ENCODE measurements at places on chromosomes 7 and 10.

- no peak for DNase-seq
Observed at GRCh38 chr10:121536310-121536913, 61.8 kb downstream of the FGFR2 start.

GRCh38 chr7:19707240-19707639, 1.6 kb downstream of the POLR1F start:
- DNase-seq, result no peak

- DNase-seq, result no peak
Observed at GRCh38 chr10:29412485-29412884, 123.6 kb downstream of the LYZL1 start.

GRCh38 chr10:99598781-99599509, 21.3 kb downstream of the SLC25A28 start:
- DNase-seq, result no peak

- no peak for DNase-seq
Observed at GRCh38 chr10:71964098-71964742, at the start of gene CHST3. Gene CHST3 (plus strand): TSS chr10:71964395. CDS start chr10:72005843, 41,448 bp downstream.

GRCh38 chr10:2575460-2575859, 491.9 kb upstream of the PFKP start:
- no peak for DNase-seq

DNA sequence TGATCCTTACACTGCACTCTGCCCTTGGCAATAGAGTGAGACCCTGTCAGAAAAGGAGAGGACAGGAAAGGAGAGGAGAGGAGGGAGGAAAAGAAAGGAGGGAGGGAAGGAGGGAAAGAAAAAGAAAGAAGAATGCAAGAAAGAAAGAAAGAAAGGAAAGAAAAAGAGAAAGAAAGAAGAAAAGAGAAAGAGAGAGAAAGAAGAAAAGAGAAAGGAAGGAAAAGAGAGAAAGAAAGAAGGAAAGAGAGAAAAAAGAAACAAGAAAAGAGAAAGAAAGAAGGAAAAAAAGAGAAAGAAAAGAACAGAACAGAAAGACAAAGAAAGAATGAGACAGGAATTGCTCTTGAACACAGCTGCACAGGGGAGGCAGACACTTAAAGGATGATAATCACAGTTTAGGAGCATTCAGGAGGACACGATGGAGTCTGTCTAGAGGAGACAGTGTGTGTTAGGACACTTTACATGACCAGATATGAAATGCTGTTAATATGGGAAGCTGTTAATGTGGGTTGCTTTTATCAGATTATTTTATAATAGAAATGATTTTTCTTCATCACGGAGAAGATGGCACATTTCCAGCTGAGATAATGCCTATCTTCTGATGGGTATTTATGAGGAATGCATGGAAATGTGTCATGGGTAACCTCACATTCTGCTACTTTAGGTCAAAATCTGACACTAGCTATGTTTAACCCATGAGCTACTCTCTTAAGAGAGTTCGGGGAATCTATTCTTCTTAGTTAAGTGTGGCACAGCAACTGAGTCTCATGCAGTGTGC, 160.5 kb downstream of the BAMBI start:
- no peak for DNase-seq

- DNase-seq, result no peak
Observed at GRCh38 chr10:115653473-115653872, 560.3 kb downstream of the ATRNL1 start.

DNA sequence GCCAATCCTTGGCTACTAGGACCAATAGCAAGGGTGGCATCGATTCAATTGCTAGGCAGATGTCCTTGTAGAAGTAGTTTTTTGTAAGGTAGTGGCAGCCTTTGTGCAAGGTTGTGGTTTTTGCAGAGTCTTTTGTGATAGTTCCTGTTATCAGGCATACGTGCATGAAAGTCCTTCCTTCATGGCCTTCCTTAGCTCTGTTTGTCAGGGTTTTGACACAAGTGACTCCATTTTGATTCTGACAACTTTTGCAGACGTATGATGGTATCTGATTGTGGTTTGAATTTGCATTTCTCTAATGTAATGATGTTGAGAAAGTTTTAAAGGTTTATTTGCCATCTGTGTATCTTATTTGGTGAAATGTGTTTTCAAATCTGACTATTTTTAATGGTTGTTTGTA, 71.8 kb upstream of the SYPL1 start:
- DNase-seq, result no peak

DNA sequence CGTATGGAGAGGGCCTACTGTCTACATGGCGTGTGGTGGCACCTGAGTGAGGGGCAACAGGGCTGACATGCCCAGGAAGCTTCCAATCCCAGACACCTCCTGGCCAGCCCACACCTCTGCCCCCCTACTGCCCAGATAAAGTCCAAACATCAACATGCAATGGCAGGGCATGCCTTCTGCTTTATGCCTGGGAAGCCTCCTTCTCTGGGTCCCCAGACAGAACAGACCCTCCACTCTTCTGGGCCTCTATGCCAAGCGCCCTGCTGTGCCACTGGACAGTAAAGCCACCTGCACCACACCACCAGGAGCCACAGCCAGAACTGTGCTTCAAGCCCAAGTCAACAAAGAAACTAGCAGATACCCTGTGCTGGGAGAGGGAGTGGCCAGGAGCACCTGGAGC, 12.5 kb downstream of the TMEM72 start:
- DNase-seq, result no peak

DNA sequence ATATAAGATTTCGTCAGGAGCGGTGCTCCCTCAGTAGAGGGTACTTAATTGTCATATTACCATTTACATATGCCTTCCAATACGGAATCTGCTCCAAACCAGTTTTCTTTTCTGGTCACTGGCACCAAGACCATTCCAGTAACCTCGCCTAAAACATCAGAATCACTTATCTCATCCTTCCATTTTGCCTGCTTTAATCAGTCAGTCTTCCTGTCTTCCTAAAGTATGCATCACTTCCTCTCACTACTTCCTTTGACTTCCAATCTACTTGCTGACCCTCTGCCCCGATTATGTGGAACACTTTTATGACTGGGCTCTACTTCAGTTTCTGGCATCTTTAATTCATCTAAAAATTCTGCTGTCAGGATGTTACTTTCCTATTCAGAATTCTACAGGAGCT, 33.5 kb downstream of the CUL2 start:
- DNase-seq, result no peak

DNA sequence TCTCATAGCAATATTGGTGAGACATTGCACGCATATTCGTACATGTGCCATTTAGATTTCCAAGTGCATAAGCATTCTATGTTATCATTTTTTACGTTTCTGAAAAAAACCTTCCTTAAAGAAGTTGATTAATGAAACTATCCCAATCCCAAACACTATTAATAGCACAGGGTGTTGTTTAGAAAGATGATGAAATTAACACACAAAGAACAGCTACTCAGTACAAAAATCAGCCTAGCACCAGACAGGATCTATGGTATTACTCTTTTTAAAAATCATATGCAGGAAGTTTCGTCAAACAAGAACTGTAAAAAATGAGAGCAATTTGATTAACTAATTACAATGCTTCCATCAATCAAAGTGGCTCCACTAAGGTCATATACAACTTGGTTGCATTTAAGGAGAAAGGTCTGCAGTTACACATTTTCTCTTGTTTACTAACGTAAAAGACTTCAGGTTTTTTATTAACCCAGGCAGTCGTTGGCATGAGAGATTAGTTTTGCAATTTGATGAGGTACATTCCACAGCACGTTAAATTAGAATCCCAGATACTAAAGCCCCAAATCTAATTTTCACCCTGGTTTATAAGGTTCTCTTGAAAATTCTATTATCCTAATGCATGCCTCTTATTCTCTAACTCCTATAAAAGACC, 38.1 kb downstream of the SLC35B4 start:
- DNase-seq, result no peak

GRCh38 chr10:104348601-104349000, 5.0 kb upstream of the CFAP58 start:
- no peak for DNase-seq

DNA sequence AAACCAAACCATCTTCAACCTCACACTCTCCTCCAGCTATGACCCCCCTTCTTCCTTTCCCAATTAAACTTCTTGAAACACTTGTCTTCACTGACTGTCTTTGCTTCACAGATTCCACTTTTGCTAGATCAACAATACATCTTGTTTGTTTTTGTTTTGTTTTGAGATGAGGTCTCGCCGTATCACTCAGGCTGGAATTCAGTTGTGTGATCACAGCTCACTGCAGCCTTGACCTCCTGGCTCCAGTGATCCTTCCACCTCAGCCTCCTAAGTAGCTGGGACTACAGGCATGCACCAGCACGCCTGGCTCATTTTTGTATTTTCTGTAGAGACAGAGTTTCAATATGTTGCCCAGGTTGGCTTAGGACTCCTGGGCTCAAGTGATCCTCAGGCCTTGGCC, 59.7 kb downstream of the HIP1 start:
- DNase-seq, result no peak

DNA sequence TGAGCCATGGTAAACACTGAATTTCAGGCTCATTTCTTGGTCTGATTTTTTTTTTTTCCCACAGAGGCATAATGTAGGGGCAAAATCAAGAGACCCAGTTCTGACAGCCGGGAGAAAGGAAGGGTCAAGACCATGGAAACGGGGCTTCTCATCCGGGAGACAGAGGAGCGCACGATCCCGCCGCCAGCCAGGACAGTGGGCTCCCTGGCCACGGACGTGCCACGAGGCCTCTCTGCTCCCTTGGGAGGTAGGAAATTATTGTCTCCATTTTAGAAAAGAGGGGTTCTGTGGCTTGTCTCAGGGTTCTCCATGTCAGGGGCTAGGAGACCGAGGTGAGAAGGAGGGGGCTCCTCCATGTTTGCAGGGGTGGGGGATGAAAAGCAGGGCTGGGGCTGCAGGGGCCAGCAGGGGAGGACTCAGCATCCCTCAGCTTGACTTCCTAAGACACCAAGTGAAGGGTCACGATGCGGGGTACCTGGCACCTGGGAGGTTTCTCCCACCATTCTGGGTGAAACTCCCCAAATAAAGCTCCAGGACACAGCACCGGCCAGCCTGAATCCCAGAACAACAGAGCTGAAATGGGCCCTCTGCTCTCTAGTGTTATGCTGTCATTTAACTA, 37.6 kb downstream of the PPIF start:
- DNase-seq, result no peak

- no peak for DNase-seq
Observed at GRCh38 chr7:122013065-122013464, 131.0 kb downstream of the AASS start.

DNA sequence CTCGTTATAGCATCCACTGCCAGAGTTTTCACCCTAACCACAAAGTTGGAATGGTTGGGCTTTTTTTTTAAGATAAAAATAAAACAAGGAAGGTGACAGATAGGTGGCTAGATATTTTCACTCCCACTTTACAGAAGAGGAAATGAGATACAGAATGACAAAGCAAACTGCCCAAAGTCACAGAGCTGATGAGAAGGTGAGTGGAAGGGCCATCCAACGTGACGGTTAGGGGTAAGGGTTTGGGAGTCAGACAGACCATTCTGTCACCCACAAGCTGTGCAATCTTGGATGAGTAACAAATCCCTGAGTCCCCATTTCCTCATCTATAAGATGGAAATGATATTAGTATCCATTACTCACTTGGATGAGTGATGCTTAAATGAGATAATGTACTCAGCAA, 106.9 kb upstream of the PDLIM1 start:
- no peak for DNase-seq

- DNase-seq, result no peak
Observed at GRCh38 chr10:131076356-131076755, 235.2 kb downstream of the TCERG1L start.

DNA sequence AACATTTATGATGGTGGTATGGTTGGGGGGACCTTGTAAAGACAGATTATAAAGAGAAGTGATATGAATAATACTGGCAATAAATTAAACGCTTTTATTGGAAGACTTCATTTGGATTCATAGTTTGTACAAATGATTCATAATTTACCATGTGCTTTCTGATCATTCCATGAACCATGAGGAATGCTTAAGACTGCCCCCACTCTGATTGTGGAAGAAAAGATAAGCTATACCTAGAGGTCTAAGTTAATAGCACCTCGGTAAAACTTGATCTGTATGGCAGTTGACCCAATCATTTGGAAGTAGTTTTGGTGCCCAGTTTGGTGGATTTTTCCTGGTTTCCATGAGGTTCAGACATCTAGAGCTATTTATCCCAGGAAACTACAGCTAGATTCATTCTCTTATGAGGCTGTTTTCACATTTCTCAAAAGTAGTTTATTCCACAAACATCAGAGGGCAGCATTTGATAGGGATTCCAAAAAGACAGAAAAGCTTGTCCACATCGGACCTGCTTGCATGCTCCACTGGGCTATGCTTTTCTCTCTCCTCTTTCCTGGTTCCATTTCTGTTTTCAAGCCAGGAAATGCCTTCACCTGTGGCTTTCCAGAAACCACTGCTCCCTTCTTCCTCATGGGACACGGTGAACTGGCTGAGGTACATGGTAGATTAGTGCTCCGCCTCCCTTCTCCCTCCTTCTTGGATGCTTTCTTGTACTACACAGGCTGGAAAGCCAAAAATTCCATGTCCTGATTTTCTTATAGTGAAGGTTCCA, 29.2 kb downstream of the TFAM start:
- DNase-seq, result no peak

GRCh38 chr7:8433477-8434289, at the start of gene NXPH1:
Gene NXPH1 (plus strand): TSS chr7:8433609.
- DNase-seq, result no peak
